Esophagus squamous epithelium (tissue), 5 donors: ENCODE measurements at places on chromosomes 11 and 22.

DNA sequence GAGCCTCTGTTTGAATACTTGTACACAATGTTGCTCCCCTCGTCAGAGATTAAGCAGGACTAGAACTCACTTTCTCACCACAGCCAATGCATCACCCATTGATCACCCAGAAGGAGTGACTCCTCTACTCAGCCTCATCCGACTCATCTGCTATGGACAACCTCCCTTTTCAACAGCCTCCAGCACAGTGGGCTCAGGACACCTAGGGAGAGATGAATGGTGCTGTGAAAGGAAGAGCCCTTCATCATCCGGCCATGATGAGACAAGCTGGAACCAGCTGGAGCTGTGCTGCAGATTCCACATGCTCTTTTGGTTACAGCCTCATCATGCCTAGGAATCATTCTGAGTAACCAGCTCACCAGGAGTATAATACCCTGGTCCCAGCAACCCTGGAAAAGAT is 15.5 kb downstream of the C11orf91 start:
- no peak for DNase-seq

GRCh38 chr11:123696183-123696582 is 41.8 kb upstream of the SCN3B start:
- no peak for DNase-seq

- DNase-seq, result no peak
These were observed 339.7 kb upstream of the B3GAT1 start for GRCh38 chr11:134751766-134752165.

DNA sequence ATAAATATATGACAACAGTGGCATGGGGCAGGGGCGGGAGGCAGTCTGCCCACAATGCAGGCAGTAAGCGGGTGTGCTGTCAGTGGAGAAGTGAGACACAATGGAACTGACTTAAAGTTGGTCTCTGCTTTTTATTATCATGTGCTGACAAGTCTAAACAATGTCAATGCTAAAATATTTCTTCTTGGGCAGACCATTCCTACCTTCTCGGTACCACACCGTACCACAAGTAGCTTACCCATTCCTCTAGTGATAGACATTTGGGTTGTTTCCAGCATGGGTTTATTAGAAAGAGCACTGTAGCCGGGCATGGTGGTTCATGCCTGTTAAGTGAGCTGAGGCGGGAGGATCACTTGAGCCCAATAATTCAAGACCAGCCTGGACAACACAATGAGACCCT is 2.6 kb upstream of the CHADL start:
- DNase-seq, result no peak

GRCh38 chr11:31655483-31655882 is 145.9 kb downstream of the ELP4 start:
- no peak for DNase-seq

GRCh38 chr11:16843294-16843693 is 104.8 kb downstream of the C11orf58 start:
- no peak for DNase-seq

DNA sequence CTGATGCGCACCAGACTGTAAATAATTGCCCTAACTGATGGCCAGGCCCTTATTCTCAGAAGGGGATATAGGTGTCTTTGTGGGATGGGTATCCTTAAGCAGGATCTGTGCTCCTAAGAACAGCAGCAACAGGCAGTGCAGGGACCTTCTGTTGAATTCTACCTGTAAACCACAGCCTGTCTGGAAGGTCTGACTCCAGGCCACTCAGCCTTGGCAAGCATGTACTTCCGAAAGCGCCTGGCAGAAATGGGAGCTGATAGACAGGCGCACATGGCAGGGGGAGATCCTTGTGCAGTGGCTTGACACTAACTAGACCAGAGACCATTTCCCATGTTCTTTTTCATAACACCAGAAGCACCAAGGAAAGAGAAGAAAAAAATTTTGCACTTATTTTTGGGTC is 59.0 kb downstream of the C22orf31 start:
- no peak for DNase-seq

DNA sequence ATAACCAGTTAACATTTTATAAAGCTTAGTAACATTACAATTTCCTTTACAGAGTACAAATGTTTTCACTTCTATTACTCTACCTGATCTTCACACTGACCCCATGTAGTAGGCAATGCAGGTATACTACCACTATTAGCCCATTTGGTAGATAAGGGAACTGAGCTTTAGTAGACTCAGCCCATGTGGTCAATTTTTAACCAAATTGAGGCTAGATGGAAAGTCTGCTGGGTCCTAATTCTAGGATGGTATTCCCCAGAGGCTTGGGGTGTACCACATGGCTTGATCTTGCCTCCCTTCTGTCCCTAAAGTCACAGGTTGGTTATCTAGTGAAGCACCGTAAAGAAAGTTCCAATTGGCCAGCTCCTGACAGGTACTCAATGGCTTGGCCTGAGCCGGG is 48.2 kb downstream of the NRXN2 start:
- no peak for DNase-seq

- peak; percentile 20 for DNase-seq
These were observed 1.3 kb upstream of the ZNF70 start for GRCh38 chr22:23752090-23752691.

- no peak for DNase-seq
These were observed 237.3 kb downstream of the BRD1 start for GRCh38 chr22:49590381-49590780.

- DNase-seq, result no peak
These were observed 8.3 kb downstream of the CD44 start for GRCh38 chr11:35147235-35147634.

DNA sequence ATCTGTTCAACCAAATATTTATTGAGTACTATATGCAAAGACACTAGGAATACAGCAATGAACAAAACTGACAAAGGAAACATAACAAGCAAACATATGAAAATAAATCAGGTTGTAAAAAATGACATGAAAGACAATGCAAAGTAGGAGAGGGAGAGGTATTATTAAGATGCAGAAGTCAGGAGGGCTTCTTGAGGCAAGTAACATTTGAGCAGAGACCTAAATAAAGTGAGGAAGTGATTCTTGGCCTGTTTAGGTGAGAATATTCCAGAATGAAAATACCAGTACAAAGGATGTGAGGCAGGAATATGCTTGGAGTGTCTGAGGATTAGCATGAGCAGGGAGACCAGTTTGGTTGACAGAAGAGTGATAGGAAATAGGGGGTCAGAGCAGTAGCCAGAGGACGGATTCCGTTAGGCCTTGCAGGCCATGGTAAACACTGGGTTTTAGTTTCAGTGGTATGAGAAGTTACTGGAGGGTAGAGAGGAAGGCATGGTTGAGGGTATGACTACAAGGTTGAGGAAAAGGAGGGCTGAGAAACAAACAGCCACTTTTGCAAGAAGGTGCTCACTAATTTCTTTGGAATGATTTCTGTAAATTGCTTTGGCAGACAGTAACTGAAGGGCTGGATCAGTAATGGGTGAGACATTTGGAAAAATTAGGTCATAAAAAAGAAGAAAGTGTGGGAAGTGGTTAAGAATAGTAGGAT is 191.9 kb downstream of the SWAP70 start:
- no peak for DNase-seq

DNA sequence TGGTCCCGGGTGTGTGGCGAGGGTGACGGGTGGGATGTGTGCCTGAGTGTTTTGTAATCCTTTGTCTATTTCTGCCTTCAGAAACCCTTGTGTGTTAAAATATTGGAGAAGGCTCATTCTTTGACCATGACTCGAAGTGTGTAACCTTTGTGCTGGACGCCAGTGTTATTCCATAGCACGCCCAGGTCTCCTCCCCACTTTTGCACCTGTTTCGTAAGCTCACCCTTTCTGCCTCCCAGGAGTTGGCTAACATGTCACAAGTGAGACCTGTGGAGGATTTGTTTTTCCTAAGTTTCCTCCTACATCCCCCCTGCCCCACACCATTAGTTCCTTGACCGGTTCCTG is 382 bp downstream of the C11orf54 start:
- no peak for DNase-seq

- no peak for DNase-seq
These were observed 8.6 kb downstream of the REXO2 start for GRCh38 chr11:114447892-114448291.

DNA sequence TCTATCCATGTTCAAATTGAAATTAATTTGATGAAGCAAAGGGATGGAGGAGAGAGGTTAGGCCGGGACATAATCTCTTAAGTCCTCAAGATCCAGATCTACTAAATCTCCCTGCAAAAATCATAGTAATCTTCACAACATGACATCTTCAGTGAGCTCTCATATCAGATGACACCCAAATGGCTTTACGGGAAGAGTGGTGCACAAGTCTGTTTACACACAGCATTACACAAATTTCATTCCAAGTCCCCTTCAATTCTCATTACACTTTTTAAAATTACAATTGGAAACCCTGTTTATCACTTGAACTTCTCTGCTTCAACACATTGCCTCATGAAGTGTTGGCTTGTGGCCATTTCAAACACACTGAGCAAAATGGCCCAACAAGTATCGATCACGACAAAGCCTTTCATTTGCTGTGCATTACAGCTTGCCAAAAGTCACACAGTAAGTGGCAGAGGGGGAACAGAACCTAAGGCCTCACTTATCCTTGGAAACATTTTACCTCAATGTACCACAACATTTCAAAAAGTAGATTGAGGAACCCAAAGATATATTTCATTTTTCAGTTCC is 17.9 kb upstream of the TPH1 start:
- DNase-seq, result no peak

DNA sequence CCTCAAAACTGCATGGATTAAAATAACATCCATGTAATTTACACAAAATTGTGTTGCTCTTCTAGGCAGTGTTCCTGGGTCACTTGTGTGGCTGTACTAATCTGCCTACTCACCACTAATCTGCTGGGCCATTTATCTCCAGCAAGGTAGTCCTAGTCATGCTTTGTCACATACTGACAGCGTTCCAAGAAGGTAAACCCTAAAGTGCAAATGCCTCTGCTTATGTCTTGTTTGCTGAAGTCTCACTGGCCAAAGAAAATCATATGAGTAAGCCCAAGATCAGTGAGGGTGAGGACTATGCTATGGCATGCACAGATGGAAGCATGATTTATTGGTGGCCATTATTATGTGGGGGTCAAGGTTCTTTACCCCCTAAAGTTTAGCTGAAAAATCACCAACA is 630.2 kb upstream of the LUZP2 start:
- no peak for DNase-seq

DNA sequence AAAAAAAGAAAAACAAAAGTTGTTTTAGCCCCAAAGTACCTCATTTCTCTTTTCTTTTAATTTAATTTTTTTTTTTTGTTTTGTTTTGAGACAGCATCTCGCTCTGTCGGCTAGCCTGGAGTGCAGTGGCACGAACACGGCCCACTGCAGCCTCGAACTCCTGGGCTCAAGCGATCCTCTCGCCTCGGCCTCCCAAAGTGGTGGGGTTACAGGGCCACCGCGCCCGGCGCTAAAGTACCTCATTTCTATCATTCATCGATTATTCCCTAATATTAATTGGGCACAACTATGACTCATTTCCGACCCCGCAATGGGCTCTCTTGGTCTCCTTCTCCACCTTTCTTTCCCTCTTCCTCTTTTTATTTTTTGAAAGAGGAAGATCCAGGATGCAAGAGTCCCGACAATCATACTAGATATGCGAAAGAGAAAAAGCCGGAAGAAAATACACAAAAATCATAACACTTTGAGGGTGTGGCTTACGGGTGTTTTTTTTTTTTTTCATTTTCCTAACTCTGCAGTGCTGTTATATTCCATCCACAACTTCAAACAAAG is 475 bp upstream of the AIP start:
- no peak for DNase-seq

- no peak for DNase-seq
These were observed 19.3 kb upstream of the PRR5 start for GRCh38 chr22:44682556-44683168.

GRCh38 chr11:2477936-2478335 is 33.1 kb downstream of the KCNQ1 start:
- no peak for DNase-seq

GRCh38 chr11:47163193-47163592 is 13.5 kb downstream of the ARFGAP2 start:
- no peak for DNase-seq

- DNase-seq, result no peak
These were observed 20.5 kb downstream of the UBE2L3 start for GRCh38 chr22:21587803-21588611.

DNA sequence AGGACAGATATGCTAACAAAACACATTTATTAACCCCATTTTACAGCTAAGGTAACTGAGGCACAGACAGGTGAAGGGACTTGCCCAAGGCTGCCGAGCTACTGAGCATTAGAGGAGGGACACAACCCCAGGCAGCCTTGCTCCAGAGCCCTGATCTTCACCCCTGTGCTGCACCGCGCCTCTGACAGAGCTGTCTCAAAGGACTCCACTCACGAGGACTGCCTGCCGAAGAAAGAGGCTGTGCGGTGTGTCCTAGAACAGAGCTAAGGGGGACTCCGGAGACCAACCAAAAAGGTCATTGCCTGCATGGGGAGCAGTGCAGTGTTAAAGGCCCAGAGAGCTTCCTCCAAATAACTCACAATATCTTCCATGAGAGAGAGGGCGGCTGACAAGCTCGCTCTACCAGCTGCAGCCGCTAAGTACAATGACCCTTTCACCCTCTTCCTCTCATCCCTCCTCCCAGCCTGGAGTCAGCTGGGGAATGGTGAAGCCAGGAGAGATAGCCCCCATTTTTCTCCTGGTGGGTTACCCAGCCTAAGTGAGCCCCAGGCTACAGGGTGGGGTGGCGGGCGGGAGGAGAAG is 119.2 kb downstream of the DSCAML1 start:
- DNase-seq, result no peak

DNA sequence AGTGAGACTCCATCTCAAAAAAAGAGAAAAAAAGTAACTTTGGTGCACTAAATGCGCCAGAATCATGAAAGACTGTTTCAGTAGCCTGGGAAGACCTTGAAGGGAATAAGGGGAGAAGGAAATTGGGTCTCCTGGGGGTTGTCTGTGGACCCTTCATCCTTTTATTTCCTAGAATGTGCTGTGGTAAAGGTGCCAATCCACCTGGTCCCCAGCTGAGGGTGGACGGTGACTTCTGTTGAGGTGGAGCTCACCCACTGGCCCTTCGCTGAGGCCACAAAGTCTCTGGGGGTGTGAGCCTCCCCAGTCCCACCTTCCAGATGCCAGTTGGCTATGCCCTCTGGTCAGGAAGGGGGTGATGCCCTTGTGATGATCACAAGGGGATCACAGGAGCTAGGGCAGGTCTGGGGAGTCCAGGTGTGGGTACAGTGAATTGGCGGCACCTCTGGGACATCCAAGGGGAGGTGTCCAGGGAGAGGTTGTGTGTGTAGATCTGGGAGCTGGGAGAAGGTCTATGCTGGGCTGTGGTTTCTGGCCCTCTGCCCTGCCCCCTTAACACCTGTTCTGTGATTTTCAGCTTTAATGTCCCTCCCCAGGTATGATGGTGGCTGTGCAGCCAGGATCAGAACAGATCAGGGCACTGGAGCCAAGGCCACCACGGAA is 34.2 kb upstream of the LMO1 start:
- DNase-seq, result no peak

GRCh38 chr11:119157063-119157462 is 8.2 kb downstream of the ABCG4 start:
- DNase-seq, result no peak

DNA sequence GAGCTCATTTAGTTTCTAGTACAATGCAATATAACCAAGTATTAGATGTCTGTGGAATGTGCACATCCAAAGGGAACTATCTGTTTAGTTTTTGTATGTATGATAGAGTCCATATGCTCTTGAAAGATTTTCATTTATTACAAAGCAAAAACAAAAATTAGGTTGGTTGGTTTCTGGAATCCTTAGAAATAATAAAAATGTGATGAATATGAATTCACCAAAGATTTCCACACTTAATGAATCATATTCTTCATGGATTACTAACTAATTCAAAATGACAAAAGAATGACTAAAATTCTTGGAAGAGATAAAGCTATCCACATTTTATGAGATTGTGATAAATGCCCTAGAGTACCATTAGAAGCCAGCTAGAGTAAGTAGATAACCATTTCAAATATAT is 261.1 kb downstream of the SBF2 start:
- no peak for DNase-seq
